Epithelial cell of prostate (primary cell): ENCODE measurements at places on chromosomes 1 and 21.

DNA sequence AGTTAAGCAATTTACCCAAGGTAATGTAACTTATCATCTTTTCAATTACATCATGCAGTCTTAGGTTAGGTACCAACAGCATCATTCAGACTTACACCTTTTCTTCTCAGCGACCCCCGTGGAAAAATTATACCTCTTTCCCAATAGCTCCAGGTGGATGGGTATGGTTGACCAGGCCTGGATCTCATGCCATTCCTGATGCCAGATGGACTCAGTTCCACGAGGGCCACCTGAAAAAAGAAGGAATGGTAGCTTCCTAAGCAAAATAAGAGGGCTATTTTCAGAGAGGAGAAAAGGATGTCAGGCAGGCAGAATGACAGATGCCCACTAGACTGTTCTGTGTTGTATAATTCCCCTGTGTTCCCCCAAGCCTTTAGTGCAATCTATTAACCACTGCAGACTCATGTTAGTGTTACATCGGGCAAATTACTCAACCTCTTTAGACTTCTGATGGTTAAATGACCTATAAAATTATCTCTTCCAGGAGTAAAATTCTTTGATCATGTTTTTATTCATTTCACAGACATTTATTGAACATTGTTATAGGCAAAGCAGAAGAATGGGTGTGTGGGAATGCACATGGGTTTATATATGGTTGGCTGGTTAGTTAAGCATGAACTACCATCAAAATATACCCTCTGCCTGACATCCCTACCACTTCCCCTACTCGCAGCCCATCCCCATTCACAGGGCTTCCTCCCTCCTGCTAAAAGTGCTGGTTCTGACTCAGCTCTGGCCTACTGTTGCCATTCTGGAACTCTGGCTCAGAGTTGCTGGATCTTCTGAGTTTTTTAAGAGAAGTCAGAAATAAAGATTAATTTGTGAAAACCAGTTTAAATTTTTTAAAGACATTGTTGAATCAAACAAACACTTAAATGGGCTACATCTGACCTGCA, 10.6 kb upstream of the MYSM1 start:
- DNase-seq, result no peak

- DNase-seq, result no peak
Observed at GRCh38 chr1:15476927-15477326, 1.0 kb downstream of the CELA2B start.

GRCh38 chr1:12618661-12618964, 603 bp upstream of the DHRS3 start:
- DNase-seq, result no peak

GRCh38 chr1:109493227-109493626, 667 bp upstream of the CYB561D1 start:
- no peak for DNase-seq

GRCh38 chr1:28196330-28196729, 19.8 kb upstream of the PTAFR start:
- DNase-seq, result no peak

- no peak for DNase-seq
Observed at GRCh38 chr1:72023063-72023930, 259.0 kb downstream of the NEGR1 start.

- no peak for DNase-seq
Observed at GRCh38 chr1:151035167-151035566, 1.2 kb upstream of the BNIPL start.

DNA sequence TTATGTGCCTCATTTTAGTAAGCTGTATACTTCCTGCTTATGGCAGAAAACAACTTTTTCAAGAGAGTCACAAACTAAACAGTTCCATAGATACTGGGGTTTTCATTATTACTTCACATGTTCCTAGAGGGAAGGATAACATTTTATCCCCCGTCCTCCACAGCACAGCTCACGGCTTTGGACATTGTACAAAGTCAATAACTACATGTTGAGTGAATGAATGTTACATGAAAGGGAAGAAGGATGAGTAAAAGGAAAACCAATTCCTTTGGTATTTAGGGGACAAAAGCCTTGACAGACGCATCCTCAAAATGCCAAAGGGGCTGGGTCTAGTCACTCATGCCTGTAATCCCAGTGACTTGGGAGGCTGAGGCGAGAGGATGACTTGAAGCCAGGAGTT, 14.8 kb downstream of the PI4KB start:
- no peak for DNase-seq

DNA sequence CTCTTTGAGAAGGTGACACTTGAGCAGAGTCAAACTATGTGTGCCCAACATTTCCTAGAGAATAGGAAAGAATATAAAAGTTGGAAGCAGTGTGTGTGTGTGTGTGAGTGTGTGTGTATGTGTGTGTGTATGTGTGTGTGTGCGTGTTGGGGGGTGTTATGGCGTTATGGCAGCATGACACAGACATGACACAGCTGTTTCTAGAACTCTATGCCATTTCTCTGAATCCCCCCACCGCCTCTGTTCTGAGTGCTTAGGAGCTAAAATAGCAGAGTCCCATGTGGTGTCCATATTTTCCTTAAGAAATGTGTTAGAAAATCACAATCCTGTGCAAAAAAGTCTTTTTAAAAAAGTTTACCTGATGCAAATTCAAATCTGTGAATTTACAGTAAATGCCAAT, 556.1 kb downstream of the RWDD3 start:
- DNase-seq, result no peak

DNA sequence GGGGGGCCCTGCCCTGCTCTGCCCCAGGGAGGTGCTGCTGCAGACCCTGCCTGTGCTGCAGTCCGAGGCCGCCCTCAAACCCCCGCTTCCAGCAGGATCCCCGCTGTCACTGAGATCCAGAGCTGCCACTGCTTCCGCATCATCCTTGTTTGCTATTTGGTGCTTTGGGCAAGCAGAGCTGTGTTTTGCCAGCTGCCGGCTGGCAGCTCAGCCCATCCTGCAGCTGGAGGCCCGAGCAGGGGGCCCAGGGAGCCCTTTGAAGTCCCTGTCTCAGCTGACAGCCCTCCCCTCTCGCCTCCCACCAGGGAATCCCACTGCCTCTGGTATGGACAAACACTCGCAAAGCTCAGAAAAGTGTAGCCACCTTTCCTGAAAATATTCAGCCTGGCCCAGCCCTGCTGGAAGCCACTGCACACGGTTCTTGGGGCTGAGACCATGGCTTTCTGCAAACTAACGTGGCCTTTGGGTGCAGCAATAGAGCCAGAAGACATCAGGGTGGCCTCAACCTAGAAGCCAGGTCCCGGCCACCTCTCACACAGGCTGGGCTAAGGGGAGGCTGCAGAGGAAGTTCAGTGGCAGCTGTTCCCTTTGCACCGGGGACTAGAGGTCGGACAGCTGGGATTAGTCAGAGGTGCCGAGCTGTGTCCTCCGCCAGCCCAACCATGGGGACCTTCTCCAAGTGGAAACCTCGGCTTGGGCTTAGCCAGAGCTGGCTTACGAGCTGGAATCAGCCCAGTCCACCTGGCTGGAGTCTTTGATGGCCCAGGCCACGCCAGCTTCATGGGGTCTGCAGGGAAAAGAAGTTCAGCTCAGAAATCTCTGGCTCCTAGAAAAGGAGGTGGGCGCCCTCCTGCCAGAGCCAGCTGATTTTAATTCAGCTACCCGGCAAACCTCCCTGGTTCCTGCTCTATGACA, 107.1 kb downstream of the SPSB1 start:
- DNase-seq, result no peak

DNA sequence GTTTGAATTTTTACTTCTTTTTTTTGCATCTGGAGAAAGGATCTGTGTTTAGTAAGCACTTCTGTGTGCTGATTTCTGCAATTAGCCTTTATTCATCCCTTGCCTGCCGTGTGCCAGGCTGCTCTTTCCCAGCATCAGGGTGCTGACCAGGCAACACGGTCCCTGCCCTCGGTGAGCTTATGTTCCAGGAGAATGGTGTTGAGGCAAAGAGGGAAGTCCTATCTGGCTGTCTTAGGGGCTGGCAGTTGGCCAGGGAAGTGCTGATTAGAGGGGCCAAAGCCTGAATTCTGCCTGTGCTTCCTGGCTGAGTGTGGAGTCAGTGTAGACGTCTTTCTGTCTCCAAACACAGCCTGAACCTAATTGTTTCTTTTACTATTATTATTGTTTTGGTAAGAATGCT, 187.1 kb downstream of the CAMTA1 start:
- no peak for DNase-seq

DNA sequence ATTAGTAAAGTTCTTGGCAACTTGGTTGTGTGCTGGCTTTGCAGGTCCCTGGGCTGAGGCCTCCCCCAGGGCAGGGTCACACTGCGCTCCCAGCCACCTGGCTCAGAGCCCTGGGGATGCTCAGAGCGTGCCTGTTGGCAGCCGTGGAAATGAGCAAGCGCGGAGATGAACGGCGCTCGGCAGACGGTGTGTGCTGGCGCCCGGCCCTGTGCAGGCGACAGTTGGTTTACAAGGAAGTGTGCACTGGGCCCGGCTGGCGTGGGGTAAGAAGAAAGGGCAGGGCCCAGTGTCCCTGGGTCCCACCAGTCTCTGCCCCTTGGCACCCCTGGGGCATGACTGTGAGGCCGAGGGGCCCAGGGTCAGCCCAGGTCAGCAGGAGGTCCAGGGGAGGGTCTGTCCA, 25.7 kb upstream of the PEX10 start:
- DNase-seq, result no peak

- no peak for DNase-seq
Observed at GRCh38 chr1:42797979-42798378, 13.2 kb downstream of the TMEM269 start.

DNA sequence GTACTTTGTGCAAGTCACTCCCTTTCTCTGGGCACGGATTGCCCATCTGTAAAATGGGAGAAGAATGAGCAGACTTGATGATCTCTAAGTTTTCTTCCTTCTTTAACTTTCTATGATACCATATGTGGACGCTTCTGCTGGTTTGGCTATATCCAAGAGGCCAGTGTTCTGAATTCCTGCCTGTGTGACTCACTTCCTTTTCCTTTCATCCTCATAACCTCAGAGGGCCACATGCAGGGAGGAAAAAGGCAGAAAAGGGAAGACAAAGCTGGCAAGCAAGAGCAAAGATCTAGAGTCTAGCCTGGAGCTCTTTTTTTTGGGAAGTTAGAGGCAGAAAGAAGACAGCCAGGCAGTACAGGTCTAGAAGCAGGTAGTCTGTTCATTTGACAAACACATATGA, 151.2 kb downstream of the OMA1 start:
- peak; percentile 1 for DNase-seq

DNA sequence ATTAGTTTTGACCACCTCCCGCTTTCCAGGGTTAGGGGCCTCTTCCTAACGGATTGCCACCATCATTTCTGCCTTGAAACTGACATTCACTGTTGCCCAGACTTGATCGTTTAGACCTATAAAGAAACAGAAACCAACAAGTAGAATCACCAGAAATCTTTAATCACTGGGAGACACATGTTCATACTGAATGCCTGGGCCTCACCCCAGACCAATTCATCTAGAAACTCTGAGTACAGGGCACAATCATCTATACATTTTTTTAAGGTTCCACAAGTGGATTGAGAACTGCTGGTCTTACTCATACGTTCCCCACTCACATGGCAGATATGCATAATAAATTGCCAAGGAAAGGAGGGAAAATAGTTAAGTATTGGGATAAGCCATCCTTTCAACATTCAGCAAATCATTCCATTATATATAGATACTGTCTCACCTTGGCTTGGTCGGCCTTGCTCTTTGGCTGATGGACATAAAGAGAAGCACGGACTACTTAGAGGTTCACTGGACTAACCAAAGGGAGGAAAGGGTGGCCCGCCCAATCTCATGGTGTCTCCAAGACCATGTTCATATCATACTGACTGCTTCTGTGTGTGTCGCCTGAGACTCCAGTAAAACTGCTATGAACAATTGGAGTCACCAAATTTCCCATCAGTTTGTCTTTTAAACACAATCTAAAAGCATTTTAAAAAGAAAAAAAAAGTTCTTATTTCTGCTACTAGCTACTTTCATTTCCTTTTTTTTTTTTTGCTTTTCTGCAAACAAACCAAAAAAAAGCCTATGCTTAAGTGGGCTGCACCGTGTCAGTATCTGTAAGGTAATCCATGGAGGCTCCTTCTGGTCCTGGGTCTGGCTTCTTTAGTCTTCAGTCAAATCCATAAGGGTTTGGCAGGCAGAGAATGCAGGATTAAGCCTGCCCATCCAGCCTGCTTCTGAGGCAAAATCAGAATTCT, 9.4 kb upstream of the TARBP1 start:
- DNase-seq, result no peak

- DNase-seq, result no peak
Observed at GRCh38 chr1:29186252-29186651, 4.6 kb upstream of the SRSF4 start.

- no peak for DNase-seq
Observed at GRCh38 chr1:91718877-91719276, 167.1 kb downstream of the TGFBR3 start.

DNA sequence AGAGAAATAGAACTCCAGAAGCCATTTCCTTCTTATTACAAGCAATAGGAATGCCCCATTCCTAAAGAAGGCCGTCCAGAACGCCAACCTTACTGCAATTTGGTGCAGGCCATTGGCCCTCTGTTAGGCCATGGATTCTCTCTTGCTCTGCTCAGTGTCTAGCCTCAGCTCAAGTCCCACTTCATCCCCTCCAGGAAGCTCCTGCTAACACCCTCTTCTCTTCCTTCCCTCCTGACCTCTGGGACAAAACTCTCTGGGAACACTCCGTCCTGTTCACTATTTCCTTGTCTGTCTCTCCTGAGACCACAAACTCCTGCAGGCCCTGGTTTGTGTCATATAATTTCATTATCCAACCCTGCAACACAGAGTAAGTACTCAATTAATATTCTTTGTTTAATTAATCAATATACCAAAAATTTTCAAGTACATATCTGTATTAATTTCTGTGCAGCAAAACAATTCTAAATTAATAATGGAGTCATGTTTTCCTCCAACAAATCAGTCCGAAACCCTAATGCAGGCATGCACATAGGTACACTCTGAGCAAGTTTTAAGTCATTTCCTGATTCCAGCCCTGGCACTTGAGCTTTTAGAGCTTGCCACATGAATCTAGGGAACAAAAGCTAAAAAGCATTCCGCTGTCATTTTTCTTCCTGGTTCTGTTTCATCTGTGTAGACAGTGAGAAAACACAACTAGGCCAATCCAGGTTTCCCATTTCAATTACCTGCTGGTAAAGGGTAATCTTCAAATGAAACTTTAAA, 245.3 kb downstream of the SETD4 start:
- peak; percentile 8 for DNase-seq

- DNase-seq, result no peak
Observed at GRCh38 chr21:22444990-22445389, 1446.8 kb downstream of the NCAM2 start.

DNA sequence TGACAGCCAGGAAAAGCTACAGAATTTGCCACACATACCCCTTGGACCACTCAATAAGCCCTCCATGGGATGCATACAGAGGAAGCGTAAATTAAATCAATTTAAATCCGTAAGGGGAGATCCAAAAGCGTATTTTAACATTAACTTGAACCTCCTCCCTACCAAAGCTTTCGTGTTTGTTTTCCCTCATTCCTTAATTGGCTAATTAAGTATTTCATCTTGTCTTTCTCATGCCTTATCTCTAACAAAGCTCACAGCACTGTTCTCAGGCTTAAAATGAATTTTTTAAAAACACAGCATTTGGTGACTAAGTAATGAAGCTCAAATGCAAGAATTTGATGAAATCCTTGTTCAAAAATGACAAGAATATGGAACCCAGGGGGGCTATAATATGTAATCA, 3.1 kb downstream of the PTPN14 start:
- DNase-seq, result no peak
